ENCODE measurements at places on chromosomes 2 and 18.

DNA sequence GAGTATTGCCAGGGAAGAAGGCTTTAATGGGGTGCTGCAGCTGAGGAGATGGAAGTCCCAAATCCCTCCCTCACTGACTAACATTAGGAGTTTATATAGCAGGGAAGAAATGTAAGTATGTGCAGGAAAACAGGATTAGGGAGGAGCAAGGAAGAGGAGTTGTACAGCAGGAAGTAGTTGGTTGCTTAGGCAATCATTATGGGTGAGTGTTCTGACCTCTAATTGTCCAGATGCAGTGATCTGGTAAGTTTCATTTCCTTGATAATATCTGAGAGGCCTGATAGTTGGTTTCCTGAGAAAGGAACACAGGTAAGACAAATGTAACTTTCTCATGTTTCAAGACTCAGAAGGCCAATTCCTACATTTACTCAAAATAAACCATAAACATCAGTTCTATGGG, 331.9 kb upstream of the GULP1 start:
- no peak overlapping the region for H3K4me3 ChIP-seq
- H3K36me3 ChIP-seq = peaks cover 9% of the 10 kb centered on the region
- H3K27ac ChIP-seq = no peak overlapping the region
- H3K4me1 ChIP-seq = no peaks in the 10 kb centered on the region

GRCh38 chr2:45771261-45771660, 119.8 kb downstream of the PRKCE start:
- DNase-seq = peak; percentile 41
- no peak overlapping the region for H3K4me3 ChIP-seq
- no peaks in the 10 kb centered on the region for H3K36me3 ChIP-seq
- H3K27me3 ChIP-seq = no peaks in the 10 kb centered on the region
- no peak overlapping the region for H3K27ac ChIP-seq

DNA sequence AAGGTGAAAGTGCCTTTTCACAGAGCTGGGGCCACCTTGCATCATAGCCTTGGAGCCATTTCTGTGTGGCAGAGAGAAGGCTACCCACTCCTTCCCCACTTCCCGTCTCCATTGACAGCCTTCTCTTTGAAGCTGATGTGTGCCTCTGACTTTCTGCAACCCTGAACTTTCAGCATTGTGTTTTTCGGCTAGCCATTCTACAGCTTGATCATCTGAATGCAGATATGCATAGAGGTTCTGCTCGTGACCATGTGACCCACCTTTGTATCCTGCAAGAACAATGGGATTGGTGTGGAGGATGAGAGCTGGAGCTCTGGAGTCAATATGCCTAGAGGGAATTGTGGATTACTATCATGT, 69.1 kb upstream of the KCNE4 start:
- H3K27ac ChIP-seq = no peak overlapping the region
- H3K4me1 ChIP-seq = peaks cover 6% of the 10 kb centered on the region
- H3K36me3 ChIP-seq = peaks cover 15% of the 10 kb centered on the region
- no peak overlapping the region for H3K4me3 ChIP-seq

DNA sequence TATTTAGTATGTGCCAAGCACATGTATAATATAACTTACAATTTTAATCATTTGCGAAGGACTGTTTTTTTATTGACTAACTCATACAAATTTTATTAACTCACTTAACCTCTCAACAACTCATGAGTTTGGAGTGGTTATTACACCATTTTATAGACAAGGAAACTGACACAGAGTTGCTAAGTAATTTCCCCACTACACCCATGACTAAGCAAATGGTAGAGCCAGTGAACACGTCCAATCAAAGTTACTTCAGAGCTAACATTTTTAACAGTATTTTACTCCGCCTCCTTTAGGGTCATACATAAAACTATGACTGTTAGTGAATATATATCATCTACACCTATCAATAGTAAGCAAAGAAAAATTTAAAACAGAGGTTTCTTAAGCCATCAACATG, 556.7 kb upstream of the FSIP2 start:
- no peak for DNase-seq
- no peaks in the 10 kb centered on the region for H3K36me3 ChIP-seq
- H3K27ac ChIP-seq = no peak overlapping the region
- H3K4me3 ChIP-seq = no peak overlapping the region

DNA sequence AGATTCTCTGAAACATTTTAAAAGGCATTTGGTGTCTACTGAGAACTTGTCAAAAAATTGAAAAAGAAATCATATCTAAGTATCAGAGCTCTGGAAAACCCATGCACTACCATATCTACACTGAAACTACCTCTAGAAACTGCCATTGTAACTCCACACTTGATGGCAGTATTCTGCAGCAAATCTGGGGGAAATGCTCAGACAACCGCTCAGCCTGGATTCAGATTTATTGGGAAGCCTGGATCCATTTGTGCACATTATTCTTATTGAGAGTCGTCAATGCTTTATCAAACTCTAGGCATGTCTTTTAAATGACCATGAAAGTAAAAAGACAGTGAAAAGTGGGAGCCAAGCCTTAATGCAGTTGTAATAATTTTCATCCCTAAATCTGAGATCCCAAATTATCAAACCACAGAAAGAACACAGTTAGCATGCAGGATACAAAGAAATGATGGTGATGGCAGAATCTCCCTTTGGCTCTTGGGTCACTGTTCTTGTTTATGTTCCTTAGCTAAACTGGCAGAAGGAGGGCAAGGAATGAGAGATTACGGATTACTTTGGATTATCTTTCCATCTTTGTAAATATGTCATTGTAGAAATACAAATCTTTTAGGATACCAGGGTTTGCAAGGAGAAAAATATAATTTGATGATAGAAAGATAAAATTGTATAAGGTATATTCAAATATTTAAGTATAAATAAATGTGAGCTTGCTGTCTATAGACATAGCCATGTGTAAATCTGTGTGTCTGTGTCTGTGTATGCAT, 512.1 kb upstream of the SYT4 start:
- no peak overlapping the region for H3K27ac ChIP-seq
- no peaks in the 10 kb centered on the region for H3K36me3 ChIP-seq
- H3K4me3 ChIP-seq = no peak overlapping the region
- H3K4me1 ChIP-seq = no peaks in the 10 kb centered on the region
- H3K27me3 ChIP-seq = no peaks in the 10 kb centered on the region
- DNase-seq = no peak

DNA sequence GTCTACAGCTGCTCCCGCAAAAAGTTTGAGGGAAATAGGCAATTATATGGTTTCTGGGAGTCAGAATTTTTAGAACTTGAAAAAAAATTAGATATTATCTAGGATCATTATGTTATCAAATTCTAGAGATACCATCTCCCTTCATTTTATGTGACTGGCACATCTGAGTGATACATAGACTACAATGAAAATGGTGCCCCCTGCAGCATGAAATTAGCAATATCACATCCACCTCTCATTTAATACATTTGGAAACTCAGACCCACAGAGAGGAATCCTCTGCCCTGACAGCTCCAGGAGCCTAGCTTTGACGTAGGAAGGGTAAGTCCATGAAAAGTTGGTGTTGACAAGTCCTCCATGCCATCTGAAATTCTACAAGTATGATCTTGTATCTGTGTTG, 381.6 kb downstream of the SUCLG1 start:
- DNase-seq = peak; percentile 38
- H3K4me3 ChIP-seq = no peak overlapping the region
- no peaks in the 10 kb centered on the region for H3K4me1 ChIP-seq
- H3K36me3 ChIP-seq = no peaks in the 10 kb centered on the region
- H3K27ac ChIP-seq = no peak overlapping the region

DNA sequence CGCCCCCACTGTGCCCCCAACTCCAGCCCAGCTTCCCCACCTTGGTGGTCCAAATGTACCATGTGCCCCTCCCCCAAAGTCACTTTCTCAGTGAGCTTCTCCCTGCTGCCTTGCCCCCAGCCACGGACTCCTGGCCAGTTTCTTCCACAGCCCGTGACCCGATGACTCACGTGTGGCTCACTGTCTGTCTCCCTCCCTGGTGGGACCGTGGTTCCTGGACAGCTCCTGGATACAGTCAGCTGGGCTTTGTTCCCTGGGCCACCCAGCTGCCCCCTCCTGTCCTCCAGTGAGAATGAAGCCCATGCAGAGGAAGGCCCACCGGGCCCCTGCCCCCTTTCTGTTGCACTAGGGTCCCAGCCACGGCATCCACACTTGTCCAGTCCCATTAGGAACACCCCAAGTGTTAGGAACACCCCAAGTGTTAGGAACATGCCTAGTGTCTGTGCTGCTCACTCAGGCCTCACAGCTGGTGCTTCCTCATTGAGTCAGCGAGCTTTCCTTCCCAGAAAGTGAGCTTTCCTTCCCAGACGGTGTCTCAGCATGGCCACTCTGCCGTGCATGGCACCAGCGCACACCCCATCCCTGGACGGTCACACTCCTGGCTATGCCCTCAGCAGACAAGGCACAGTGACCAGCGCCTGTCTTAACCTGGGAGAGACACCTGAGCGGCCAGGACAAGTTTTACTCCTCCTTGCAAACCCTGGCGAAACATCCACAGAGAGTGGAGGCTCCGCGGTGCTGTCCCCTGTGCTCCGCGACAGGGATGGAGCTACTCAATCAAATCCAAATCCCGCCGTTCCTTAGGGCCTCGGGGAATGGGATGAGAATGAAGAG, 44.8 kb upstream of the CTDP1 start:
- no peaks in the 10 kb centered on the region for H3K27me3 ChIP-seq
- H3K4me1 ChIP-seq = no peaks in the 10 kb centered on the region
- H3K36me3 ChIP-seq = peaks cover 9% of the 10 kb centered on the region
- peak; percentile 17 for DNase-seq
- no peak overlapping the region for H3K4me3 ChIP-seq

- H3K36me3 ChIP-seq = no peaks in the 10 kb centered on the region
- no peak for DNase-seq
- H3K4me1 ChIP-seq = peaks cover 2% of the 10 kb centered on the region
- no peak overlapping the region for H3K27ac ChIP-seq
- no peaks in the 10 kb centered on the region for H3K27me3 ChIP-seq
These were observed 504.8 kb upstream of the NRP2 start for GRCh38 chr2:205177546-205177945.

- no peak overlapping the region for H3K27ac ChIP-seq
- H3K4me3 ChIP-seq = no peak overlapping the region
- DNase-seq = no peak
- H3K4me1 ChIP-seq = no peaks in the 10 kb centered on the region
- H3K36me3 ChIP-seq = no peaks in the 10 kb centered on the region
- H3K27me3 ChIP-seq = no peaks in the 10 kb centered on the region
These were observed 91.2 kb upstream of the STK17B start for GRCh38 chr2:196262606-196263005.

DNA sequence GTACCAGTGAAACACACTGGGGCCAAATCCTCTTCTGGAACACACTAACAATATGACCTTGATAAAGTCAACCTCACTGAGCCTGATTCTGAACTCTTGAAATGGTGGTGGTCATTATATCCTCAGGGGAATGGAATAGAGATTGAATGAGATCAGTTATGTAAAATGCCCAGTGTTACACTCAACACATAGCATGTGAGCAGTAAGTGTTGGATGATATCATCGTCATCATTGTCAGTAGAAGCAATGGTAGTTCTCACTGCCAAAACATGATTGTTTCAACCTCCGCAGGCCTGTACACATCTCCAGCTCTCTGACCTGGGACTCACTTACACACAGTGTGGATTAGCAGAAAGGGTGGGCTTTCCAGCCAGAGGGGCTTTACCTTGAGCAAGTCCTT, 5.5 kb upstream of the ST8SIA3 start:
- no peaks in the 10 kb centered on the region for H3K36me3 ChIP-seq
- no peak overlapping the region for H3K27ac ChIP-seq
- no peaks in the 10 kb centered on the region for H3K27me3 ChIP-seq
- DNase-seq = no peak
- H3K4me3 ChIP-seq = no peak overlapping the region
- no peaks in the 10 kb centered on the region for H3K4me1 ChIP-seq

DNA sequence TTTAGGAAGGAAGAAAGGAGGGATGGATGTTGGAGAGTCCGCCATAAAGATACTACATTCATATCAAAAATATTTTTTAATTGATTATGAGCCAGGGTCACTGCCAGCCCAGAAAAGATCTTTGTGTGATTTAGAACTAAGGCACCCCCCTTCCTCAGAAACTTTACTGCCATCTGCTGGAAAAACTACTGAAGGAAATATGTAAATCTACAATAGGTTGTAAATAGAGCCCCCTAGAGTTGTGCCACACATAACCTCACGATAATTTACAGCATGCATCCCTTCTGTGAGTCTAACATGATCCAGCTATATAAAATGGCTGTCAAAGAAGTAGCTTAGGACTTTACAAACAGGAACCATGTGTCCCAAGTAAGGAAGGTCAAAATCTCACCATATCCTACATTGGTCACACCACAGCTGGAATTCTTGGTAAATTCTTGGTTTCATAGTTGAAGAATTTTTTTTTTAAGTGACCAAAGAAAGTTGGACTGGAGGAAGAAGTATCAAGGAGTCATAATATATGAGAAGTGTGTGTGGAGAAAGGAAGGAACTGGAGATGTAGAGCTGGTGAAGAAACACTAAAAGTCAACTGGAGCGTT, 152.5 kb downstream of the CYP26B1 start:
- H3K27ac ChIP-seq = no peak overlapping the region
- no peaks in the 10 kb centered on the region for H3K27me3 ChIP-seq

- no peaks in the 10 kb centered on the region for H3K4me1 ChIP-seq
- DNase-seq = no peak
These were observed 23.3 kb downstream of the MPHOSPH10 start for GRCh38 chr2:71153585-71154224.

DNA sequence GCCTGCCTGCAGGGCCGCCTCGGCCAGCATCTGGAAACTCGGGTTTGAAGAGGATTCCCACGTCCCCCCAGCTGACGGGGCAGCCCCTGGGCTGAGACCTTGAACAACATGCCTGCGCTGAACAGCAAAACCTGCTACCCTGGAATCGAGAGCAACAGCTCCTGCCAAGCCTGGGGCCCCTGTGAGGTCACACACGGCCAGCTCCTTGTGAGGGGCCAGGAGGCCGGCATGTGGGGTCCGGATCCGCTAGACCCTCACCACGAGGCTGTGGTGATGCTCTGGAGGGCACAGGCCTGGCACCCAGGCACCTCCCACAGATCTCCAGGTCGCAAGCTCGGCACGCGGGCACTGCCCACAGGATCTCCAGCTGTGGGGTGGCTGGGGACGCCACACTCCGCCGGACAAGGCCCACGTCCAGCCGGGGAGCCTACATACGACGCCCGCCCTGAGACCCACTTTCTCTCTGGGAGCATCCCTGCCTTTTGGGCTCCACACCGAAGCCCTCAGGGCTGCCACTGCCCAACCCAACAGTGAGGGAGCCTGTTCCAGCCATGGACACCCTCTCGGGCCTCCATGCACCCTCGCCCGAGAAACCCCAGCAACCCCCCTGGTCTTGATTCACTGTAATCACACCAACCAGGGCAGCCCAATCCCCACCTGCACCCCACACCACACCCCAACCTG, 34.1 kb downstream of the SLC66A2 start:
- H3K36me3 ChIP-seq = peaks cover 18% of the 10 kb centered on the region
- no peaks in the 10 kb centered on the region for H3K27me3 ChIP-seq
- H3K4me1 ChIP-seq = no peaks in the 10 kb centered on the region
- DNase-seq = peak; percentile 19

- no peak overlapping the region for H3K4me3 ChIP-seq
- no peak overlapping the region for H3K27ac ChIP-seq
- H3K4me1 ChIP-seq = no peaks in the 10 kb centered on the region
- H3K36me3 ChIP-seq = no peaks in the 10 kb centered on the region
- H3K27me3 ChIP-seq = no peaks in the 10 kb centered on the region
These were observed 116.8 kb upstream of the PKDCC start for GRCh38 chr2:41930807-41931566.

- no peaks in the 10 kb centered on the region for H3K36me3 ChIP-seq
- H3K27ac ChIP-seq = no peak overlapping the region
These were observed 5.8 kb upstream of the CTDSP1 start for GRCh38 chr2:218393750-218394290.

Measured in H9 (cell line).